ENCODE measurements at places on chromosomes 1 and 21. TPM values are rescaled to one million over a fixed set of nuclear protein-coding genes. Genes with fewer than 3 reads are reported as not detected.
A peak's percentile ranks its signal among the peaks of the same experiment; 100 is the strongest.

DNA sequence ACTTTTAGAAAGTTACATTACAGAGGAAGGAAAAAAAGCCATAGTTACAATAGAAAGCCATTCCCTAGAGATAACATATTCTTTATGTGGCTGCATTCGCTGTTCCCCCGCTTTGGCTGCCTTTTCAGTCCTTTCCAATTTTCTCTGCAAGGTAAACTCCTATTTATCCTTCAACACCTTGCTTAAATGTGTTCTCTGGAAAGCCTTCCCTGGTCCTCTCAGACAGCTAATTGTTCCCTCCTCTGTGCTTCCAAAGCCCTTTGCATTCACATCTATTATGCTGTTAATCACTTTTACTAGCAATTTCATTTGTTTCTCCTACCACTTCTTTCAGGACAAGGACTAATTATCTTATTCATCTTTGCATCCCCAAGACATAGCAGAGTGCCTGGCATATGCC, 1.6 kb downstream of the PHC2 start:
- H3K36me3 ChIP-seq: no peaks in the 10 kb centered on the region
- no peak overlapping the region for H3K27ac ChIP-seq
- peaks cover 6% of the 10 kb centered on the region for H3K27me3 ChIP-seq
- H3K4me1 ChIP-seq: peaks cover 8% of the 10 kb centered on the region
- no peak overlapping the region for H3K4me3 ChIP-seq

GRCh38 chr1:94045465-94046056, 75.4 kb downstream of the ABCA4 start:
- DNase-seq: peak; percentile 61
- H3K27me3 ChIP-seq: peaks cover 4% of the 10 kb centered on the region
- H3K4me3 ChIP-seq: peak overlapping the region; percentile 51
- no peaks in the 10 kb centered on the region for H3K36me3 ChIP-seq
- peaks cover 4% of the 10 kb centered on the region for H3K4me1 ChIP-seq

DNA sequence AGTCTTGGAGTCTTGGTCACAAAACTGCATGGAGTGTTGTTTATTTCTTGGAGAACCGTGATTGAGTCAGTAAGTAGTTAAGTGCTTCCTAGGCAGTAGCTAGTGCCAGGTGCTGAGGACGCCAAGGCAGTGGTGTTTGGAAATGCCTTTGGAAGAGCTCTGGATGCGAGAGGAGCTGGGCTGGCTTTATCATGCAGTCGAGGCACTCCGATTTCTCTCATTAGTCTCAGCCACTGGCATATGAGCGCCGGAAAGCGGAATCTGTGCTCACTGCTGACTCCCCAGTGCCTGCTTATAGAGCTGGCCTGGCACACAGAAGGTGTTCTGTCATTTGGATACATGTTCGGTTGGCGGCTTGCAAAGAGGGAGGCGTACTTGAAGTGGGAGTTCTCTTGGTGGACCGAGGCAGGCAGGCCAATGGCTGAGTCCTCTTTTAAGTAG, 3.6 kb downstream of the TENT5C start:
- H3K27ac ChIP-seq: no peak overlapping the region
- peaks cover 47% of the 10 kb centered on the region for H3K4me1 ChIP-seq
- peaks cover 37% of the 10 kb centered on the region for H3K36me3 ChIP-seq
- H3K27me3 ChIP-seq: peaks cover 2% of the 10 kb centered on the region

- H3K27ac ChIP-seq: no peak overlapping the region
- H3K4me1 ChIP-seq: peaks cover 7% of the 10 kb centered on the region
- no peaks in the 10 kb centered on the region for H3K36me3 ChIP-seq
Observed at GRCh38 chr1:204294357-204294756, 65.4 kb downstream of the PLEKHA6 start.

DNA sequence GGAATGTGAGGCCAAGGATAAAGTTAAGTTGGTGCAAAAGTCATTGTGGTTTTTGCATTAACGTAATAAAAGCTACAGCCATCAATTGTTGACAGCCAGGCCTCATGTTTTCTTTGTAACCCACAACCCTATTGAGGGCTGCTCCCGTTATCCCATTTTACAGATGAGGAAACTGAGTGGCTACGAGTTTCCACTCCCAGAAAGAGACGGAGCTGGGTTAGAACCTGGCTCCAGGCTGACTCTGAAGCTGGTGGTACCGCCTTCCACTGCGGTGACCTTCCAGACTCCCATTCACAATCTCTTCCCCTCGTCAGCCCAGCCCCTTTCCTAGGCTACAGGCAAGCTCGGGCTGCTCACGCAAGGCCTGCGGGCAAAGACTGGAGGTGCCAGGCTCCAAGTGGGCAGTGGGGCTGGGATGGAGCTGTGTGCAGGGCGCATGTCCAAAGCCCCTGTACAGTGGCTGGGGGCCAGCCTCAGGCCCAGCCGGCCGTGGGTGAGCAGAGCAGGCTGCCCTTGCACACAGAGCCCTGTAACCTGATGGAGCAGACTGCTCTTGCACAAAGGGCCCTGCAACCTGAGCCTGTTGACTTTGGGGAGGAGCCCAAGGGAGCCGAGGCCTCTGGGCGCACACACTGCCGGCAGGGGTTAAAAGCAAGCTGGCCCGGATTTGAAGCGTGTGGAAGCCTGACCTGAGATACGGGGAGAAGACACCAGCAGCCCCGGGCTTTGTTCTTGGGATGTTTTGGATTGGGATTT, 97.4 kb upstream of the TMPRSS2 start:
- DNase-seq: no peak
- no peaks in the 10 kb centered on the region for H3K4me1 ChIP-seq
- H3K4me3 ChIP-seq: no peak overlapping the region

Gene CRNN
- total RNA-seq: not detected

GRCh38 chr1:170354246-170354645, 177.7 kb upstream of the GORAB start:
- H3K27ac ChIP-seq: no peak overlapping the region
- no peaks in the 10 kb centered on the region for H3K27me3 ChIP-seq
- no peak overlapping the region for H3K4me3 ChIP-seq
- no peak for DNase-seq
- no peaks in the 10 kb centered on the region for H3K36me3 ChIP-seq
- H3K4me1 ChIP-seq: no peaks in the 10 kb centered on the region

Gene LAD1
- not detected for total RNA-seq

Gene COL8A2
- 0.17 TPM for total RNA-seq

GRCh38 chr1:103460511-103460910, 65.0 kb upstream of the RNPC3 start:
- no peak for DNase-seq
- no peak overlapping the region for H3K4me3 ChIP-seq
- no peak overlapping the region for H3K27ac ChIP-seq
- H3K27me3 ChIP-seq: peaks cover 2% of the 10 kb centered on the region
- H3K4me1 ChIP-seq: no peaks in the 10 kb centered on the region

DNA sequence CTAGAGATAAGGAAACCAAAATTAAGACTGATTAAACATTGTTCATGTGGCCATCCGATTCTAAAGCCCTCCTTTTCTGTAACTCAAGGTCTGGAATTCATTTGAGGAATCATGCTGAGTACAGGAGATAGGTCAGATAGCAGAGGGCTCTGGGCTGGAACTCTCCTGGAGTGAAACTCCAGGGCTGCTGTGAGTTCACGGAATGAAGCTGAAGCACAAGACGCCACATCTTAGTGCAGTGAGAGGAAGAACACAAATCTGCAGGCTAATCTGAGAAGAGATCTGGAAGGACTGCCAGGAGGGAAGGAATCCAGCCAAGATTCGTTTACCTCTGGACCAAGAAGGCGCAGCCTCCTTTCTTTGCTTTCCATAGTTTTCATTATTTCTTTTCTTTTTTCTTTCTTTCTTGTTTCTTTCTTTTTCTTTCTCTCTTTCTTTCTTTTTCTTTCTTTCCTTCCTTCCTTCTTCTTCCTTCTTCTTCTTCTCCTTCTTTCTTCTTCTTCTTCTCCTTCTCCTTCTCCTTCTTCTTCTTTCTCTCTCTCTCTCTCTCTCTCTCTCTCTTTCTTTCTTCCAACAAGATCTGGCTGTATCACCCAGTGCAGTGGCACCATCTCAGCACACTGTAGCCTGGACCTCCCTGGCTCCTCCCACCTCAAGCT, 74.8 kb upstream of the ATP1B1 start:
- H3K4me3 ChIP-seq: no peak overlapping the region
- H3K27ac ChIP-seq: no peak overlapping the region
- H3K27me3 ChIP-seq: peaks cover 2% of the 10 kb centered on the region
- H3K4me1 ChIP-seq: peaks cover 2% of the 10 kb centered on the region

Gene HES3
- total RNA-seq: not detected

GRCh38 chr1:156006666-156007376, 13.9 kb downstream of the SSR2 start:
- no peak for DNase-seq
- H3K4me1 ChIP-seq: peaks cover 29% of the 10 kb centered on the region
- H3K27ac ChIP-seq: peak overlapping the region; percentile 3
- peaks cover 33% of the 10 kb centered on the region for H3K36me3 ChIP-seq
- H3K27me3 ChIP-seq: no peaks in the 10 kb centered on the region
- H3K4me3 ChIP-seq: no peak overlapping the region

Gene PRAMEF27
- not detected for total RNA-seq

DNA sequence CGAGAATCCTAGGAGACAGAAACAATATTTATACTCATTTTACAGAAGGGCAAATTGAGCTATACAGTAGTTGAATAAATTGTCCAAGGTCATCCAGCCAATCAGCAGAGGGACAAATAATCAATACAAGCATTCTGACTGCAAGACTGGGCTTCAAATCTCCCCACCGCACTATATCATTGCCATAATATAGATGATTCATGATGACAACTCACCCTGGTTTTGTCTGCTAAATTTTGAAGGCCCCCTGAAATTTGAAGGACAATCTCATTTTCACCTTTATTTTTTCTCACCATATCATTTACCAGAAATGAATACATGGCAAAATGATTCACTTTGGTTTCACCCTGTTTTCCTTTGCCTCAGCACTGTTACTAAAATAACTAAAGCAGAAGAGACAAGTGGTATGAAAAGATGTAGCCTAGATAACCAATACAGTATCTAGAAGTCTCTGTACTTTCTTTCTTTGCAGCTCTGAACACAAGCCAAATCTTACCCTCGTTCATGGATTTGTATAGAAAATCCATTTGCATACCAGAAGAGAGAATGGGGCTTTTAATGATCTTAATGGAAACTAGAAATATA, 292.5 kb downstream of the TTLL7 start:
- H3K27me3 ChIP-seq: no peaks in the 10 kb centered on the region
- peaks cover 4% of the 10 kb centered on the region for H3K4me1 ChIP-seq
- no peak for DNase-seq
- no peaks in the 10 kb centered on the region for H3K36me3 ChIP-seq

Gene PAX7
- not detected for total RNA-seq

DNA sequence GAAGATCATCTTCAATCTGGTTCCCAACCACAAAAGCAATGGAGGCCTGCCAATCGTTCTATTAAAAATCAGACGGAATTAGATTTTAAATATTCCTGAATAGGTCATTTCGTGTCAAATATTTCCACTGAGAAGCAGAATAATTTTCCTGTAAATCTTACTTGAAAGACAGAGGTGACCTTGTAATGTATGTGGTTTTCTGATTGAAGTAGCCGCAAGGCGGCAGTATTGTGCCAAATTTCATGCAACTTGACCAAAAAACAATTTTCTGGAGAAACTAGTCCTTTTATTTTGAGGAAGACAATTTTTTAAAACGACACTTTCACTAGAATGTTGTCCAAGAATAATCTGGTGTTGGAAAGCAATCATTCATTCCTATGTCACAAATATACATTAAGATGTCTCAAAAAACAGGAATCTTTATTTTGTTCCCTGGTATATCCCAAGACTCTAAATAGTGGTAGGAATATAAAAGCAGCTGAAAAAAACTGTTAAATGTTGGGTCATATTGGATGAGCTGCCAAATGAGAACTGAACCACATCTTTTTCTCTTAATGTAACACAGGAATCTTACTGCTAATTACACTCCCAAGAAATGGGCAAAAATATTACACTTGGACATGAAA, 33.6 kb downstream of the SPAG17 start:
- no peaks in the 10 kb centered on the region for H3K36me3 ChIP-seq
- no peak overlapping the region for H3K27ac ChIP-seq
- H3K4me1 ChIP-seq: no peaks in the 10 kb centered on the region
- H3K4me3 ChIP-seq: no peak overlapping the region
- DNase-seq: no peak
- H3K27me3 ChIP-seq: no peaks in the 10 kb centered on the region

Gene ERICH3
- not detected for total RNA-seq

- H3K27me3 ChIP-seq: peaks cover 10% of the 10 kb centered on the region
- H3K36me3 ChIP-seq: no peaks in the 10 kb centered on the region
- DNase-seq: no peak
- no peaks in the 10 kb centered on the region for H3K4me1 ChIP-seq
- no peak overlapping the region for H3K27ac ChIP-seq
Observed at GRCh38 chr1:174090471-174090870, 68.3 kb upstream of the RC3H1 start.

DNA sequence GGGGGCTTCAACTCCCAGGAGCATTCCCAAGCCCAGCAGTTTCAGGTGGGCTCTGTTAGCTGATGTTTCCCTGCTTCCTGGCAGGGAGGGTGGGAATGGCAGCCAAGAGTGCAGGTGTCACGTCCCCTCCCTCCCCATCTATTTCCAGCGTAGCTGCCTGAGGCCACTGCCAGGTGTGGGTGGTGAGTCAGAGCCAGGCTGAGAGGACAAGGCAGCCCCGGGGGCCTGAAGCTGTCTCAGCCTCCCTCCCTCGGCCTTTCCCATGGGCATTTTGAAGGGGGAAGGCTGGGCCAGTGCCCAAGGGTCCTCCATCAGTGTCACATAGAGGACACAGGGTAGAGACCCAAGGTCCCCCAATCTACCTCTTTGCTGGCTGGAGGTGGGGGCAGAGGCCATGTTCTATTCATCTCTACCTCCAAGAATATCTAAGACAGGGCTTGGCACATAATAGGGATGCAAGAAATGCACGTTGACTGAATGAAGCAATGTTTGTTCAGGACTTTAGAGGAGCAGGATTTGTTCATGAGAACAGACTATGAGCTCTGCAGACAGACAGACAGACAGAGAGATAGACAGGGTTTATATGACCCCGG, 34.4 kb upstream of the ID3 start:
- H3K27ac ChIP-seq: peak overlapping the region; percentile 58
- H3K27me3 ChIP-seq: no peaks in the 10 kb centered on the region
- H3K4me3 ChIP-seq: no peak overlapping the region
- H3K4me1 ChIP-seq: peaks cover 74% of the 10 kb centered on the region
- no peak for DNase-seq
- H3K36me3 ChIP-seq: no peaks in the 10 kb centered on the region

DNA sequence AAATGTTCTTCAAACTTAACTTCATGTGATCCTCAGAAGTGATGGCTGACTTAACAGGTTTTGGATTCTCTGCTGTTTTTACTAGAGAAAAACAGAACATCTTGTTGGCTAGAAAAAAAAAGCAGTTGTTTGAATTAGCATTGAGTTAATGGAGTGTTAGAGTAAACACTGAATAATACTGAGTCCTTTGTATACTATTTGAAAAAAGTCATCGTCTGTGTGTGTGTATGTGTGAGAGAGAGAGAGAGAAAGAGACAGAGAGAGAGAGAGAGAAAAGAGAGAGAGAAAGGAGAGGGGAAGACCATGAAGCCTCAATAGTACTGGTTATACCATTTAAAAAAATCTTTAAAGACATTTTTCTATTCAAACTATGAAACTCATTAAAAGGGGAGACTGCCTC, 10.4 kb downstream of the ZNF697 start:
- no peaks in the 10 kb centered on the region for H3K4me1 ChIP-seq
- no peak for DNase-seq
- H3K27ac ChIP-seq: no peak overlapping the region
- no peaks in the 10 kb centered on the region for H3K36me3 ChIP-seq
- no peak overlapping the region for H3K4me3 ChIP-seq

Gene FAM163A
- total RNA-seq: not detected

All from activated naive CD8-positive, alpha-beta T cell treated with anti-CD3 and anti-CD28 coated beads, Interleukin-2, amount 10 ng/mL, durations not matched to agents 7 days and 5 days (primary cell).